Ovary (tissue), 10 donors: ENCODE measurements at places on chromosomes 3 and 15. TPM values are rescaled to one million over a fixed set of nuclear protein-coding genes. Genes with fewer than 3 reads are reported as not detected.

Gene CNTN4
- total RNA-seq, result 3.9 TPM

Gene GPR149
- not detected for total RNA-seq

Gene RLBP1
- not detected for total RNA-seq

Gene CACNA2D3
- total RNA-seq, result 7.7 TPM

Gene PGBD4
- 1.5 TPM for total RNA-seq

Gene RETNLB
- not detected for total RNA-seq

Gene P2RY14
- 0.28 TPM for total RNA-seq

Gene UPK1B
- not detected for total RNA-seq

Gene DLL4
- total RNA-seq, result 2.9 TPM

Gene MED12L
- 2.4 TPM for total RNA-seq

Gene CIB2
- 10.5 TPM for total RNA-seq

Gene TMED3
- 23.4 TPM for total RNA-seq

Gene EPHA6
- total RNA-seq, result 20.9 TPM

Gene ABHD17C
- 1.2 TPM for total RNA-seq
